Right kidney (tissue), 9 donors: ENCODE measurements at places on chromosomes 5 and 9.

DNA sequence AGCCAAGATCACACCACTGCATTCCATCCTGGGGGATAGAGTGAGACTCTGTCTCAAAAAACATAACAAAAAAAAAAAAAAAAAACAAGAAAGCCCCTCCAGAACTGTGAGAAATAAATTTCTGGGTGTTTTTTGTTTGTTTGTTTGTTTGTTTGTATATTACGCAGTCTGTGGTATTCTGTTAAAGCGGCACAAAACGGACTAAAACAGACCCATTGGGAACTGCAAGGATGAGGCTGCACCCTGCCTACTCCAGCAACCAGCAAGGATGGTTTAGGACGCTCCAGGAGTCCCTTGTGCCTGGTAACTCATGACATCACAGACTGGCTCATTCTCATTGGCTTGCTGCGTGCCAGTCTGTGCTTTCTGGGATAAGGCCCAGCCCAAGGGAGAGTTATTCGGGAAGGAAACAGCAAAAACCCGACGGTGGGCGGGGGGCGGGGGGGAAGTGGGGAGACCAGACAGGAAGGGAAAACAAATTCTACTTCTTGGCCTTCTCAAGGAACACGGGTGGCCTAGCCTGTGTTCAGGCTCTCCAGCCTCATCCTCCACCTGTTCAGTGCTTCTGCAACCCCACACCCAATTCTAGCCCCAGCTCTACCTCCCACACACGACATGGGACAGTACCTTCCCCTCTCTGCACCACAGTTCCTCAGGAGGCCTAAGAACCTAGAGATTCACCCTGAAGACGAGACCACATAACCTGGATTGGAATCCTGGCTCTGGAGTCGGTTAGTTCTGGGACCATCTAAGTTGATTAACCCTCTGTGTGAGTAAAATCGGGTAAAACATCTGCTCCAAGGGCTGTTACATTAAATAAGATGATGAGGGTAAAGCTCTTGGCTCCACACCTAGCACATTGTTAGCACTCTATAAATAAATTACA, 2.8 kb downstream of the CD74 start:
- DNase-seq = peak; percentile 59

GRCh38 chr5:83494666-83495065, 23.1 kb downstream of the VCAN start:
- no peak for DNase-seq

GRCh38 chr9:123450996-123451395, 95.0 kb downstream of the CRB2 start:
- no peak for DNase-seq

GRCh38 chr5:16776611-16777251, 159.4 kb downstream of the MYO10 start:
- DNase-seq = no peak

- no peak for DNase-seq
Observed at GRCh38 chr9:111870774-111871498, 25.7 kb upstream of the UGCG start.

GRCh38 chr9:13429301-13430190, 150.1 kb upstream of the MPDZ start:
- DNase-seq = no peak

DNA sequence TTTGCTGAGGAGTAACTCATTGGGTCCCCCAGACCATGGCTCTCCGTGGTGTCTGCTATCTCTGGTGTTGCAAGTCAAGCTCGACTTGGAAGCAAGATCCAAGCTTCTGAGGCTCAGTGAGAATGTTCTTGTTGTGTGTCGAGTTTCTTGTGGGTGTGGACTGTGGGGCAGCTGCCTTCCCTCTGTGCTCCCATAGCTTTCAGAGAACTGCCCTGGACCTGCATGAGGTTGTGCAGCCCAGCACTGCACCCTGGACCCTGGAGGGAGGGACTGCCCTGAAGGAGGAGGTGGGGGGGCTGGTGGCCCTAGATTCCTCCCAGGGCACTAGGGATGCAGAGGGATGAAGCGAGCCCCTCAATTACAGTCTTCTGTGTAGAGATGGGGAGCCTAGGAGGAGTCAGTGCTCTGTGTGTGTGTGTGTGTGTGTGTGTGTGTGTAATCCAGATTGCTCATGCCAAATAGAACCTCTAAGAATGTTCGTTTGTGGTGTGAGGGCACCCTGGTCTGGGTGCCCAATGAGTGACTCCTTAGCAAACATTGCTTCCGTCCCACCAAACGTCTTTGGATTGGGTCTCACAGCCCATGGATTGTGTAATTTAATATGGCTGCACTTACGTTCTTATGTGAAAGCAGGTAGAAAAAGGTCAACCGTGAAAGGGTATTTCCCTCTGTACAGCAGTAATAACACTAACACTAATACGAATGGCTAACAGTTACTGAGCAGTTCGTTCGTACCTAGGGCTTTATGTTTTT, 143.3 kb upstream of the LMX1B start:
- no peak for DNase-seq

DNA sequence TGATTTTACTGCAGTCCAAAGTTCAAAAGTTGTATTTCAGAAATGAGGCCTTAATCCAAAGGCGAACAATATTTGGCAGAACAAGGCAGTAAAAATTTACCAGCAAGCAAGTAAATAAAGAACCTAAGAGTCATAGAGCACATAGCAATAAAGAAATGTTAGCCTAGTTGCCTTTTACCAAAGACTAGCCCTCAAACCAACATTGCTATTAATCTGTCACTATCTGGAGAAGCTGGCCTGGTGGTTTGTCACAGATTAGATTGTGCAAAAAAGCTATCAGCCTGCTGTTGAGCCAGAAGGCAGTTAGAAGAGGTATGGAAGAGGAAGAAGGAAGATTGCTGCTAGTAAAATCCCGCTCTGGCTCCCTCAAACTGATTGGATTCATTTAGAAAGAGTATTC, 304.7 kb upstream of the KLF4 start:
- no peak for DNase-seq

DNA sequence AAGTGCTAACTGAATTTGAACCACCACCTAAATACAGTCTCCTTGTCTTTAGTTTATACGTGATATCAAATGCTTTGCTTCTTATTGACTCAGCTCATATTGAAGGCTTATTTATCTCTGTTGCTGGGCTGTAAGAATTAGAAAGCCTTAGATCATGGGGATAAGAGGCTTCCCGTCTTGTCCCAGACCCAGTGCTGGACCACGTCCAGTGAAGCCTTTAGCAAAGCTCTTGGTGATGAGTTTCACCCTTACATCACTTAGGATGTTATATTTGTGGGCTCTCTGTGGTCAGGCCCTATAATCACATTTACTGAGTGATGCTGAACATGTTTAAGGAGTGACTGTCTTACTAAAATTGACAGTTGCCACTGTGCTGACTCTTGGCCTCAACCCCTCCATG, 11.2 kb downstream of the FAM240B start:
- DNase-seq = no peak

GRCh38 chr5:1910081-1910760, 27.5 kb upstream of the IRX4 start:
- DNase-seq = no peak

- DNase-seq = no peak
Observed at GRCh38 chr5:34584165-34584564, 72.0 kb upstream of the RAI14 start.

DNA sequence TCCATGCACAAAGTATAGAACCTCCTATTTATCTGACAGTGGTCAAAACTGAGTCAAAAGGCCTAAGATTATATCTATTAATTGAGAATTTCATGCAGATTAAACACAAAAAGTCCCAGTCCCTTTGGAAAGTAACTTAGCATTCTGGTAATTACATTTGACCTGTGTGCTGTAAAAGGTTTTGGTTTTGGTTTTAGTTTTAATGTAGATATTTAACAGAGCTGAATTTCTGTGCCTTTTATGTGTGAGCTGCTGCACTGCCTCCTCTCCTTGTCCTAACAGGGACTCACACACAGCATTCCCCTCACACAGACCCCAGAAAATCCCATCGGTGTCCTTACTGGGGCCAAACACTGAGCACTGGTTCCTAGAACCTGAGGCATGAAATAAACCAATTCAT, 31.0 kb upstream of the FSD1L start:
- no peak for DNase-seq

GRCh38 chr5:148685520-148686134, 31.3 kb upstream of the HTR4 start:
- no peak for DNase-seq

DNA sequence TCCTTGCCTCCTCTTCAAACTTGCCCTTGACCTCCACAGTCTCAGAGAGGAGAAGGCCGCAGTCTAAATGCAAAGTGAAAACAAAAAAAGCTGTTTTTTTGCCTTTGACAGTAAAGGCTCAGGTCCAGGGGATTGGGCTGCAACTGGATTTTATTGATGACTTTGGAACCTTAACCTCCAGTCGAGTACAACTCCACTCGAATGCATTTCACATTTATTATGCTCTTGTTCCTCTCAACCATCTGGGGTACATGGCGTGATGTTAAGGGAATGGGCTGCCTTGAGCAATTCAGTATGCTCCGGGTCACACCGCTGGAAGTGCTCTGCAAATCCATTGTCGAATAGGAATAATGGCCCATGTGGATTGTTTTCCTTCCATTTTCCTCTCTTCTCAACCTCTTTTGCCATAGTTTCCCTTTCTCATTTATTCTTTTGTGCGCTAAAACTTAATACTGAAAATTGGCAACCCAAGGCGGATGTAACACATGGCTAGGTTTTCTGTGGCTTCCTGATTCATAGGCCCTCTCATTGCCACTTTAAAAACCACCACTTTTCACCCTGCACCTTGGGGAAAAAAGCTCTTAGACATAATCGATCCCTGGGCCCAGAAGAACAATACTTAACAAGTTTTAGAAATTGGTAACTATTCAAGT, 34.3 kb downstream of the ITK start:
- no peak for DNase-seq

DNA sequence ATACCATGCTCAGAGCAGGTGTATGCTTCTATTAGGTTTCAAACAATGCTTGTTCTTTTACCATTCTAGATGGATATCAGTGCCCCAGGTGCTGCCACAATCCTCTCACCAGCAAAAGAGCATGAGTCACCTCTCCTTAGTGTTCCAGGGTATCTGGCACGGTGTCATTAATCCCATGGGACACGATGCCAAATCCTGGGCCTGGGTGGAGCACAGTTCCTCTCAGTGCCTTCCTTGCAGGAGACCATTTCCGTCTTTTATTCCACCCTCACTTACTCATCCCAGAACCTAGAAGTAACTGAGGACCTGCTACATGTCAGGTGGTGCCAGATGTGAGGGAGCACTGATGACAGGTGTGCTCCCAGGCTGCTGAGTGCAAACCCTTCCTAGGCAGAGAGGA, 1.3 kb upstream of the OR13J1 start:
- no peak for DNase-seq

- DNase-seq = no peak
Observed at GRCh38 chr5:169874621-169875020, 105.7 kb downstream of the INSYN2B start.

DNA sequence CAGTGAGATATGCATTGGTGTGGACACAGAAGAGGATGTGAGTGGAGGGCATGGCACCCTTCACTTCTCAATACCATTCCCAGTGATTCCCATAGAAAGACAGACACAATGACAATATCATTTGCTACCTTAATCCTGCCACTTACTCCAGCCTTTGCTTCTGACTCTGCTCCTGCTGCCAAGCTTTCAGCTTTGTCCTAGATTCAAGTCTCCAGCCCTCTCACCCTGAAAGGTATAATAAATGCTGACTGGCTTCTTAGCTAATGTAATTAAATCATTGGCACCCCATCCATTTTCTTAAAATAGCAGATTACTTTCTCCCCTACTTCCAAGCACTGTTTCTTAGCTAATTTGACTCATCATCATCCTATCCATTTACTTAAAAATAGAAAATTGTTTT, 41.1 kb upstream of the CDC42SE2 start:
- no peak for DNase-seq

GRCh38 chr9:82252116-82252515, 263.5 kb downstream of the SPATA31D1 start:
- no peak for DNase-seq

GRCh38 chr5:53111139-53111538, 1.6 kb upstream of the MOCS2 start:
- DNase-seq = no peak

- peak; percentile 22 for DNase-seq
Observed at GRCh38 chr5:131417240-131417869, 153.5 kb downstream of the CDC42SE2 start.

DNA sequence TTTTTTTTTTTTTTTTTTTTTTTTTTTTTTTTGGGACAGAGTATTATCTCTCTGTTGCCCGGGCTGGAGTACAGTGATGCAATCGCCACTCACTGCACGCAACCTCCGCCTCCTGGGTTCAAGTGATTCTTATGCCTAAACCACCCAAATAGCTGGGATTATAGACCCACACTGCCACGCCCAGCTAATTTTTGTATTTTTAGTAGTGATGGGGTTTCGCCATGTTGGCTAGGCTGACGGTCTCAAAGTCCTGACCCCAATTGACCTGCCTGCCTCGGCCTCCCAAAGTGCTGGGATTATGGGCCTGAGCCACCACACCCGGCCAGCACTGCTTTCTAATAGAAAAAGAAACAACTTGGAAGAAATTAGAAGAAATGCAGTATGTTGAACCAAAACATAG, 39.2 kb downstream of the TTC1 start:
- no peak for DNase-seq

- DNase-seq = no peak
Observed at GRCh38 chr9:79346350-79347020, 225.3 kb upstream of the TLE4 start.

GRCh38 chr9:27495480-27496134, 28.5 kb upstream of the IFNK start:
- DNase-seq = no peak

DNA sequence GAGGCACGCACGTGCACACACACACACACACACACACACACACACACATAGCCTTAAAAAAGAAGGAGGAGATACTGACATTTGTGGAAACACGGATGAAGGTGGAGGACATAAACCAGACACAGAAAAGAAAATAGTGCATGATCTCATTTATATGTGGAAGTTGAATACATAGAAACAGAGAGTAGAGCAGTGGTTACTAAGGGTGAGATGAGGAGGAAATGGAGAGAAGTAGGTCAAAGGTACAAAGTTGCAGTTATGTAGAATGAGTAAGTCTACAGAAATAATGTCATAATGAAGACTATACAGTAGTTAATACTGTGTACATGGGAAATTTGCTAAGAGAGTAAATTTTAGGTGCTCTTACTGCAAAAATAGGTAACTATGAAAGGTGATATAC, 412.2 kb upstream of the CDH9 start:
- no peak for DNase-seq

DNA sequence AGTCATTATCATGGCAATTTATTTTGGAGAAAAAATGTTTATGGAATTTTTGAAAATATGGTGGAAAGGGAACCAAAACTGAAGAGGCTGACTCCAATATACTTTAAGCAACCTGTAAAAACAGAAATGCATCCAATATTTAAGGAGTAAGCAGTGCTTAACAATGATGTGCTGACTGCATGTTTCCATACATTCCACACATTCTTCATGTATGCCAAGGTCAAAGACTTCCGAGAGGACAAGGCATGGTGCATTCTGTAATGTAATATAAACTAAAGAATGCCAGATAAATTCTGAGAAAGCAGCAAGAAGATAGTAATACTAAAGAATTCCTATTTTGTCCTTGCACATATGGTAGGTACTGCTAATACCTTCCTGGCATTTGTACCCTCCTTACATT, 2015.9 kb upstream of the CDH9 start:
- no peak for DNase-seq
